ENCODE measurements at places on chromosomes 5 and 9.

DNA sequence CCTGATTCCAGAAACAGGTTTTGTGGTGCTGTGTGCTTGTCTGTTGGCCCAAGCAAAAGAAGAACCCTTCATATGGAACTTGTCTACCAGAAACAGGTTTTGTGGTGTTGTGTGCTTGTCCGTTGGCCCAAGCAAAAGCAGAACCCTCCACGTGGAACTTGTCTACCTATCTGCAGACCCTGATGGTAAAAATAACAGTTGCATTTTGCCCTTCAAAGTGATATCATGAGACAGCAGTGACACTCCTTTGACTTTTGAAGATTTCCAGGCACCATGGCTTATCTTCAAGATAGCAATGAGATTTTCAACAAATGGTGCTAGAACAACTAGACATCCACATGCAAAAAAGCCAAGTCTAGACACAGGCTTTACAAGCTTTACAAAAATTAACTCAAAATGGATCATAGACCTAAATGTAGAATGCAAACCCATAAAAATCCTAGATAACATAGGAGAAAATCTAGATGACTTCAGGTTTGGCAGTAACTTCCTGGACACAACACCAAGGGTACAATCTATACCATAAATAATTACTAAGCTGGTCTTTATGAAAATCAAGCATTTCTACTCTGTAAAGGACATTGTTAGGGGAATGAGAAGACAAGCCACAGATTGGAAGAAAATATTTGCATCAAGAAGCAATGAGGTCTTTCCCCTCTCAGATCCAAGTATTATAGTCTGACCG is 16.8 kb downstream of the MACROH2A1 start:
- no peak for DNase-seq

DNA sequence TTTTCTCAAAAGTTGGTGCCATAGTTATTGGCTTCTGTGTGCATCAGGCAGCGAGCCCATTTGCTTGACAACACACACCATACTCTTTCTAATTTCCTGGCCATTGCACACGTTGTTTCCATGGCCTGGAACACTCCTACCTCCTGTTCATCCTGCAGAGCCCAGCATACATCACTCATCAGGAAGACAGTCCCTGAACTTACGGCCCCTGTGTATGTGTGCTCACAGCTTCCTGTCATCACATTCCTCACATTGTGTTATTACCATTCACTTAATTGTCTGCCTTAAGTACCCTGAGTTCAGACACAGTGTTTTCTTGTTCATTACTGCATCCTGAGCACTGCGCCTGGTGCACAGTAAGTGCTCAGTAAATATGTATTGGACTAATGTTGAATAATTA is 355.9 kb downstream of the PRELID2 start:
- no peak for DNase-seq

- DNase-seq, result no peak
These were observed 176.8 kb upstream of the RASEF start for GRCh38 chr9:83239747-83240146.

- DNase-seq, result no peak
These were observed 31.5 kb downstream of the SLC6A3 start for GRCh38 chr5:1413611-1414241.

DNA sequence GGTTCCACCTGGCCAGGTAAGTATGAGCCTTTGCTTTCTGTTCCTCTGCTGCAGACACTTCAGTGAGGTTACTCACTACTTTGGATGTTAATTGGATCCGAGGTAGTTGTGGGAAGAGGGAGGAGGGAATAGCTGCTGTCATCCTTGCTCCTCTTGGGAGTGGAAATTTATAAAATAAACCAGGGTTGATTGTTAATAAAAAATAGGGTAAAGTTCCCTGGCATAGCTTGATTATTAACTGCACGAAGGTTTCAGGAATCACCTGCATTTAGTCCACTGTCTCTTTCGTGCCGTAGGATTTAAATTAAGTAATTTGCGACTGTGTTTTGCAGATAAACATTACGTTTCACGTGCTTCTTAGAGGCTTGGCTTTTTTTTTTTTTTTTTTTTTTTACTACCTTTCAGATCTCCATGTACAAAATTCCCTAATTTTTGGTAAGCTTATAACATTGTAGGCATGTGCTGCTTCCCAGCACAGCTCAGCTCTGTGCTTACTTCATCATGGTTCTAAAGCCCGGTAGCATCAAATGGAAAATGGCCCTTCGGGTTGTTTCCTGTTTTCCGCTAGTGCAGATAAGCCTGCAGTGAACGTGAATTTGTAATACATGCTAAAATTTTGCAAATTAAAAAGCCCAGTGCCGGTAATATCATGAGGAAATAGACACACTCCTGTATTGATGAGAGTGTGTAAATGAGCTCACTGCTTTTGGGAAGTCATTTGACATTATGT is 26.9 kb upstream of the LTC4S start:
- no peak for DNase-seq

- DNase-seq, result no peak
These were observed 47.7 kb downstream of the SH3RF2 start for GRCh38 chr5:145984072-145984471.

DNA sequence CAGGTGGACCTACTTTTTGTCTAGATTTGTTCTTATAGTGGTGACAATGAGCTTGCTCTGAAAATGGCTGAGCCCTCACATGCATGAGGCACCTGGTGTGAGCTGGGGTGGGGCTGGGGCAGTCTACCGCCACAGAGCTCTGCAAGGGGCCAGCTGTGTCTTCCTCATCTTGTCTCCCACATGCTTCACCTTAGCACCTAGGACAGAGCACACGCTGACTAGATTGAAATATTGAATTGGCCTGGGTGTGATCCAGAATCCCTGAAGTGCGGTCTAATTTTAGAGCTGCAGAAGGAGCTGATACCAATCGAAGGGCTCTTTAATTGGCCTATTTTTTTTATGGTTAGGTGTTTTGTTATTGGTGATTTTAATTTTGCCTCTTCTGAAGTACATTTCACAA is 126.1 kb upstream of the NFIB start:
- no peak for DNase-seq

GRCh38 chr5:168766426-168766700 is 187.2 kb upstream of the PANK3 start:
- no peak for DNase-seq
